ENCODE measurements at places on chromosomes 3 and 15.
A peak's percentile ranks its signal among the peaks of the same experiment; 100 is the strongest.

DNA sequence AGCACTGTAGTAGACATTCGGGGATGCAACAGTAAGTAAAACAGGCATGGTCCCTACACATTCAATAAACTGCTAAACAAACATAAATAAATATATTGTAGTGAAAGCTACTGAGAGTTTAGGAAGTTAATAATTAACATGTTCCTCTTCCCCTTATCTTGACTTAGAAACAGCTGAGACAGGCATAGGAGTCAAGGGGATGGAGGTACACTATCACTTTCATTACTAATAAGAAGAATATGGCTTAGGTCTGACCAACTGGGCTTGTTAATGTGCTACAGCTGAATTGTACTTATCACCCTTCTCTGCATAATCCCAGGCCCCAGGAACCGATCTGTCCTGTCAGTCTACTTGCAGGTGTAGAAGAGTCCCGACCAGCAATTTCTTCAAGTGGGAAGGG lies 116.3 kb upstream of the DAZL start:
- DNase-seq, result no peak

- no peak for DNase-seq
Observed at GRCh38 chr3:62261736-62262135, 111.6 kb downstream of the FEZF2 start.

GRCh38 chr3:17307887-17308286 lies 423.1 kb downstream of the PLCL2 start:
- no peak for DNase-seq

GRCh38 chr3:149486726-149487125 lies 12.2 kb downstream of the TM4SF4 start:
- DNase-seq, result no peak

- DNase-seq, result peak; percentile 3
Observed at GRCh38 chr15:93121973-93122910, 33.2 kb upstream of the RGMA start.

DNA sequence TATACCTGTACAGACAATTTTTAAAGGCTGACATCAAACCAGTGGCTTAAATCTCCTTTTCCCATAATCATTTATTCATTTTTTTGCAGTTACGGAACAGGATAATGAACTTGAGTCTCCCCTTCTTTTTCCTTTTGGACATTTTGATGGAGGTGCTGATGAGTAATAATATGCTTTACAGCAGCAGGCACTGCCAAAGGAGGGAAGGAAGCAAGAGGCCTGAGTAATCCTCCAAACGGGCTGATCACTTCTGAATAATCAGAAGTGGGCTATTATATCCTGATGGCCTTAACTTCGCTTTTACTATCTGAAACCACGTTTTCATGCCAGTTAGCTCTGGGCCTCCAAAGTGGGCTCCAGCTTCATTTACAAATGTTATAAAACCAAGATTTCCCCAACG lies 527.2 kb downstream of the FOXP1 start:
- peak; percentile 86 for DNase-seq

DNA sequence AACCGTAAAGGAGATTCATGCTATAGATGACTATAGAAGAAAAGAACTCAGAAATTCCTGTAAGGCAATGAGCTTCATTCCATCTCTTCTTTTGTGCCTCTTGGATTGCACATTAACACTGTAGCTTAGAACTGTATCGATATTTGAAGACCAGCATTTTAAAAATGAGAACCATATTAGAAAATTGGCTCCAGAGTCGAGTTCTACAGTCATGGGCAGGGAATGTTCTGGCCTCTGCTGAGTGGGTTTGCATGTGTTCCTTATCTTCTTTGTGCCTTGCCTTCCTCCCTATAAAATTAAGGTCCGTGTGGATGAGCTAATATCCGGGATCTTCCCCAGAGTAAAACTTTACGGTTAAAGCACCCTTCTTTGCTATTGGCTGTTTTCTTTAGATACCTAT lies 77.4 kb upstream of the PLCL2 start:
- DNase-seq, result peak; percentile 90

DNA sequence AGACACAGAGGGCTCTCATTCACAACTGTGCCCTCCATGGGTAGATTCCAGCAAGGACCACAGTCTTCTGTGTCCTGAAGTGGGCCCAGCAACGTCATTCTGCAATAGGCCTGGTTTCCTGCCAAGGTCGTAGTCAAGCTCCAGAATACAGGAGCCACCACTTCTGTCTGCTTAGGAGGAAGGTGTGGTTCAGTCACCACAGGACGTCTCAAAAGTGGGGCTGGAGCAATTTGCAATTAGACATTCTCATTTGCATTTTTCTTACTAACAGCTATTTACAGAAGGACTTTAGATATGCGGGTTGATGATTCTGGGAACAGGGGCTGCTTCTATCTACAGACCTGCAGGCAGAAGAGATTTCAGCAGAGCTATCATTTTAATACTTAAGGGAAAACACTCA lies 58.7 kb upstream of the MYRIP start:
- DNase-seq, result no peak

DNA sequence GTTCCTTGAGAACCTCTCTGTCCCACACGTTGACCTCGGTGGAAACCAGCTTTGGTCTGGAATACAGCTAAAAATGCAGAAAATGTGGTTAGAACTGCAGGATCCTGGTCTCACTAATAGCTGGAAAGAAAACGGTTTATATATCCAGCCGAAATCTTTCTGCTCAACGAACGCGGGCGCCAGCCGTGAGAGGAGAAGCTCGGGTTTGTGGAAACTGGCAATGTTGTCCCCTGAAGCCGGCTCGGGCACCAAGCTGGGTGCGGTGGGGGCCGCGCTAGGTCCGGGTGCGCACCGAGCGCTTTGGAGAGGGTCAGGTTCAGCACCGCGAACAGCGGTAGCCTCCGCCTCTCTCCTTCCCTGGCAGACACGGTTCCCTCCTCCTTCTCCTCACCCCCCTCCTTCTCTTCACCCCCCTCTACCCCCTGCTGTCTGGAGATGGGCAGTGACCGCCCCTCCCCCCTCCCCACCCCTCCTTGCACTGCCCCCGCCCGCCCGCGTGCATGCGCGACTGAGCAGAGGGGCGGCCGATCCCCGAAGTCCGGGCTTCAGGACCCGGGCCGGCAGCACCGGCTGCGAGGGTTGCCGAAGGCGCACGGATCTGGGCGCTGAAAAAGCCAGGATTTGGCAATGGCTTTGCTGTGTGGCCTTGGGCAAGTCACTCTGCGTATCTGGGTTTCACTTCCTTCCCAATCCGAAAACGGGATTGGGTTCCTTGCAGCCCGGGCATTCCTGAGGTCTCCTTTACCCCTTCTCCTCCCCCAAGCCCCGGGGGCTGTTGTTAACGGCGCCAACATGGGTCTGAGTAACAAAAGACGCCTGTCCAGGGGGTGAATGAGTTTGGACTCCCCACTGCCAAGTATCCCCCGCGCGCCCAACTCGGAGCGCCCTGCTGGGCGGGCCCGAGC lies at the start of gene SKOR1:
Gene SKOR1 (plus strand): TSS at position 534 of the 905 bp plus-strand sequence. CDS start 94 bp downstream, at position 628.
- peak; percentile 32 for DNase-seq

DNA sequence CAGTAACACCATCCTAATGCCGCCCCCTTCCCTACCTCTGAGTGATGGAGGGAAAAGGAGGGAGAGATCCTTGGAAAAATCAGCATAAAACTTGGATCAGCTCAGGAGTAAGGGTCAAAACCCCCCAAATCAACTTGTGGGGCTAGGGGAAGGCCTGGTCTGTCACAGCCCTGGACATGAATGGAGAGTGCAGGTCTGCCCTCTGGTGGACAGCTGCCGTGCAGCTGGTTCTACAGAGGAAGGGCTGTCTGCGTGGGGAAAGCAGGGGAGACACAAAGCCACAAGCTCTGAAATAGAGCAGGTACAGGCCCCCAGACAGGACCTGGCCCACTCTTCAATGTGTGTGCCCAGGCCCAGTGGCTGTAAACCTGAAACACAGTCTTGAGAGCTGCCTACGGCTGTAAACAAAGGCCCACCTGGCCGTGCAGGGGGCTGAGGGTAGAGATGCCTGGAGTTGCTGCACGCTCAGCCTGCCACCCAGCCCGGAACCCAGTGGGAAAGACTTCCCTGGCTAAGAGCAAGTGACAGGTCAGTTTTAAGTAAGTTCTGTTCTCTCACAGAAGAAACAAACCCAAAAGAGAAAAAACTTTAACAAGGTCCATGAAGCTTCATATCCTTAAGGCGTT lies 16.4 kb downstream of the CLK3 start:
- peak; percentile 55 for DNase-seq

GRCh38 chr3:60025096-60026050 lies 975.5 kb upstream of the CFAP20DC start:
- no peak for DNase-seq

- DNase-seq, result no peak
Observed at GRCh38 chr3:126549861-126550487, 8.8 kb downstream of the C3orf22 start.

- no peak for DNase-seq
Observed at GRCh38 chr3:131989318-131989717, 45.5 kb downstream of the CPNE4 start.

DNA sequence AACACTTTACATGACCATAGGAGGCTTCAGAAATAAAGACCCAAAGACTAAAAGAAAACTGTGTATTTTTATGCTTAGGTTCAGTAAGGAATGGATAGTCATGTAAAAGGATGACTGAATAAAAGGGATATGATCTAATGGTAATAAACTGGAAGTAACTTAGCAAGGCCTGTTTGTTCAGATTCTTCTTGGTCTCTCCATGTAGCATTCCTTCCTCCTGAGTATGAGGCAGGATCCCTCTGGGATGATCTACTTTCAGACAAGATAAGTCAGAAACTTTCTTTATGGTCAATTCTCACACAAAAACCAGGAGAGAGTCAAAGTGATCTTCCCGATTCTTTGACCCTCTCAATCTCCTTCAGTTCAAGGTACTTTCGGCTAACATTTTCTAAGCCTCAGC lies 340.8 kb upstream of the DCBLD2 start:
- peak; percentile 27 for DNase-seq

DNA sequence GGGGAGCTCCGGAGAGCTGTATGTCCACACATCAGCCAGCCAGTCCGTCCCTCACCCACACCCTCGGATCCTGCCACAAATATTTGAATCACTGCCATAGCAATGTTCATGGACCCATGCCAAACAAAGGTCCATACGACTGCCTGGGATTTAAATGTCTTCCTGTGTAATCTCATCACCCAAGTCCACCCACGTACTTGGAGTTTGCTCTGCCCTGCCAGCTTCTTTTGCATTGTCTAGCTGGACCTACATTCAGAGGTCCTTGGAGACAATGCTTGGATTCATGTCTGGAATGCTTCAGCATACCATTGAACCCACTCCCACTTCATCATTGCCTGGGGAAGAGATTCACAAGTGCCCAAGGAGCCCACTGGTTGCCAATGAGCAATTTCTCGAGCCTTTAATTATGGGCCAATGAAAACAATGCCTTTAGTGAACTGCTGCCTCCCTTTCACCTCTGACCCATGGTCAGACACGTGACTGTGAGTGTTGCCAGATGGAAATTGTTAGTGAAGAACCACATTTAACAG lies 90.4 kb upstream of the PHLDB2 start:
- DNase-seq, result peak; percentile 98

GRCh38 chr3:160792540-160792939 lies 36.5 kb downstream of the PPM1L start:
- DNase-seq, result no peak

DNA sequence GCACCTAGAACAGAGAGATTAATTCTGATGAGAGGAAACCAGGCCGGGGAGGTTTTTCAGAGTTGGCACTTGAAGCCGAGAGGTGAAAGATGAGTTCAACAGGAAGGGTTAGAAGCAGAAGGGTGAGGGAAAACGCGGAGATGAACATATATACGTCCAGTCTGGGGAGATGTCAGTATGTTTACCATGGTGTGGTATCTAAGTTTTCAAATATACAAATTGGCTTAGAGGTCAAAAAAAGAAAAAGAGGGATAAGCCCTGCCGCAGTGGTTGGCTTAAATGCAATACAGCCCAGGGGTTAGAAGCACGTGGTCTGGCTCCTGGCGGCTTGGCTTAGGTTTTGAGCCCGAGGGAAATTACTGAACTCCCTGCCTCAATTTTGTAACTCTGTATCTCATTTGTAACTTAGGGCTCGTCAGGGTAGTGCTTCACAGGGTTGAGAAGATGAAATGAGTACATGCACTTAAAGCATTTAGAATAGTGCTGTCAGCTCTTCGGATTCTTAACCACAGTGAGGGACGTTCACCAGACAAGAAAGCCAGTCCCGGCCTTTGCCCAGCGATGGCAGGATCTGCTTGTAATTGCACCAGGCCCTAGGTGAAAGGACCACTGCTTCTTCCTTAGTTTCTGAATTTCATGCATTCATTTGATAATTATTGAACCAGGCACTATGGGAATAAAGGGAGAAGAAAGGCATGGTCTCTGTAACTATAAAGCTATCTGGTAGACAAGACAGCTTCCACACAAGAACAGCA lies 6.4 kb downstream of the HES1 start:
- DNase-seq, result peak; percentile 59

- no peak for DNase-seq
Observed at GRCh38 chr3:147418371-147418781, 9.2 kb downstream of the ZIC1 start.

- no peak for DNase-seq
Observed at GRCh38 chr3:120196333-120196732, 88.7 kb downstream of the GPR156 start.

GRCh38 chr3:168495270-168495669 lies 399.5 kb upstream of the GOLIM4 start:
- DNase-seq, result no peak

DNA sequence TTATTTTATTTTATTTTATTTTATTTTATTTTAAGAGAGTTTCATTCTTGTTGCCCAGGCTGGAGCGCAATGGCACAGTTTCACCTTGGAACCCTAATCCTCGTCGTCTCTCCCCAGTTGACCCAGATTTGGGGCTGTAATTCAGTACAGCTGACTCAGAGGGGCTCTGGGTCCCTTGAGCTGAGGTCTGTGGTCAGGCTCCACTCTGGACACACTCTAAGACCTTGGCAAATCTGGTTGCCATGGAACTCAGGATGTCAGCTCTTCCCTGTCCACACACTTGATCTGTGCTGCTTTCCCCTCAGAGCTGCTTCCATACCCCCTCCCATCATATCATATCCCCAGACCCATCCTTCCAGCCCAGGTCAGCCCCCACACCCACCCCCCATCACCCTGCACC lies 675 bp upstream of the CYP11A1 start:
- DNase-seq, result no peak

DNA sequence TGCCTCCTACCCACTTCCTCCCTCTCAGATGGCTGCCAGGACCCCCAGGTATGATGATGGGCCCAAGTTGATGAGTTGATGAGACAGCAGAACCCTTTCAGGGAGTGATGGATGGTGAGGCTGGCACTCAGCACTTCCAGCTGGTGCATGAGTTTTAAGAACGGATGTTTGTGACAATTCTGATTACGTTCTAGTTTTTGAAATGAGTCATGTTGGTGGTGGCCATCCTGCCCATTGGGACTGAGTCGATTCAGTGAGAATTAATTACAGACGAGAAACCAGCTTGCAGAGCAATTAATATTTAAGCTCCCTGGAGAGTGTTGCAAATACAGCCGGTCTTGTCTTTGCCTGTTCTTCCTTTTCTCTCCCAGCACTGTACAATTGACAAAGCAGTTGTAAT lies 56.9 kb upstream of the NR2C2 start:
- peak; percentile 21 for DNase-seq

- peak; percentile 50 for DNase-seq
Observed at GRCh38 chr3:134407239-134407625, 33.0 kb upstream of the AMOTL2 start.

GRCh38 chr3:71254281-71255057 lies 329.1 kb downstream of the FOXP1 start:
- DNase-seq, result no peak

Data from fibroblast of mammary gland (primary cell).